Esophagus squamous epithelium (tissue), 5 donors: ENCODE measurements at places on chromosomes 2 and 18. TPM values are rescaled to one million over a fixed set of nuclear protein-coding genes. Genes with fewer than 3 reads are reported as not detected.

MBD1 gene
- total RNA-seq = 39.5 TPM

FEV gene
- total RNA-seq = not detected

RAB17 gene
- 11.1 TPM for total RNA-seq

DES gene
- total RNA-seq = 327 TPM

CAPN14 gene
- total RNA-seq = 316 TPM

GALNT13 gene
- total RNA-seq = 0.23 TPM

COBLL1 gene
- 88.9 TPM for total RNA-seq

SULT6B1 gene
- total RNA-seq = not detected

HOXD3 gene
- 0.40 TPM for total RNA-seq

RTP5 gene
- 0.19 TPM for total RNA-seq

CDH20 gene
- total RNA-seq = 3.4 TPM

GKN2 gene
- not detected for total RNA-seq

CCDC74B gene
- 4.4 TPM for total RNA-seq

CRYGC gene
- not detected for total RNA-seq

VWC2L gene
- not detected for total RNA-seq

BCL2 gene
- 17.4 TPM for total RNA-seq

SLC4A5 gene
- 1.7 TPM for total RNA-seq

HOXD10 gene
- total RNA-seq = 0.22 TPM

ADD2 gene
- 2.4 TPM for total RNA-seq

LDLRAD4 gene
- total RNA-seq = 12.4 TPM

DOCK10 gene
- total RNA-seq = 10.8 TPM

MTLN gene
- total RNA-seq = 59.3 TPM

CNGA3 gene
- total RNA-seq = 0.48 TPM

LAMA3 gene
- 46.0 TPM for total RNA-seq

ALPP gene
- total RNA-seq = not detected
